ENCODE measurements at places on chromosomes 1 and 21.

DNA sequence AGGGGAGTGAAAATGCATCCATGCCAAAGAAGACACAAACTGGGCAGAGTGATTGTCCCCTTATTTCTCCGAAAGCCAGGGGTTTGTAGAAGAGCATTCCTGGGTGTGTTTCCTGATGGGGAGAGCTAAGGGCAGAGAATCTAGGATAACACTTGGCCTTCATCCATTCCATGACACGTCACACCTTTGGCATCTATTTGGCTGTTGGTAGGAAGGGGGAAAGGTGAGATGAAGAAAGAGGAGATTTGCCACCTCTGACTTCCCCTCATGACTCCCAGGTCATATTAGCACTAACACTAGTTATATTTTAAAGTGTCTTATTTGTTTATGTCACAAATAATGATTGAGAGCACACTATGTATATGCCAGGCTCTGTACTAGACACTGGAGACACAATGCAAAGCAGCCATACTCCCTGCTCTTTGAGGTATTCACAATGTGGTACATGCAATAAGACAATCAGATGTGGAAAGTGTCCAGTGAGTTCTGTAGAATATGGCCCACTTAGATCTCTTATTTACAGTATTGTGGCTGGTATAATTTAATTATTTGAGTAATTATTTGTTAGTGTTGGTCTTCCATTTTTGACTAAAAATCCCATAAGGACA is 54.5 kb upstream of the GADD45A start:
- DNase-seq, result no peak

DNA sequence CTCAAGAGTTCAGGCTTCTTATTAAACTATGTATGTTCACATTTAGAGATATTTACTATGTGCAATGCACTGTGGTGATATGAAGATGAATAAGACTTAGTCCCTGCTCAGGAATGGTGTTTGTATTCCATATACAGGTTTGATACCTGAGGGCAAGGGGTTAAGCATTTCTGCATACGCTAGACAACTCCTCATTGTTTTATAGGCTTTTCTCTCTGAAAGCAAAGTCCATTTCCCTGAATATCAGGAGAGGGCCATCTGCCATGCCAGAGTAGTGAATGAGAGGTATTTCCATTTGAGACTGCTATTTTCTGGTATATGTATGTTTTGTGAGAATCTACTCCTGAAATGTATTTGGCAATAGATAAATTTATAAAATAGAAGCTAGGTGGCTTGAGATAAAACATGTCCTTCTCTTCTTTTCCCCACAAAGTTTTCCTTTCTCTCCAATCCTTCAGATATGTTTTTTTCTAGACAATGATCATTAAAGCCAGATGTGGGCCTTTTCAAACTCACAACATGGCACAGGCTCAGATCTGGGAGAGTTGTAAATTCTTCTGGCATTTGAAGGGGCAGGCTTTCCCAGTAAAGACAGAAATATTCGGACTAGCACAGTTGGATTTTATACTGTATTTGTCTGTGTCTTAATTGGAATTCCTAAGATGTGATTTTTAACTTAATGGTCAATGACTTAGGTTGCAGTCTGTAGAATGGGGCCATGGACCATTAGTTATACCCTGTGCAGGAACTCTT is 73.3 kb upstream of the WDR26 start:
- DNase-seq, result no peak

GRCh38 chr1:147241934-147242448 is 493 bp upstream of the CHD1L start:
- DNase-seq, result no peak

- DNase-seq, result no peak
Observed at GRCh38 chr1:202698276-202698675, 12.0 kb downstream of the SYT2 start.

DNA sequence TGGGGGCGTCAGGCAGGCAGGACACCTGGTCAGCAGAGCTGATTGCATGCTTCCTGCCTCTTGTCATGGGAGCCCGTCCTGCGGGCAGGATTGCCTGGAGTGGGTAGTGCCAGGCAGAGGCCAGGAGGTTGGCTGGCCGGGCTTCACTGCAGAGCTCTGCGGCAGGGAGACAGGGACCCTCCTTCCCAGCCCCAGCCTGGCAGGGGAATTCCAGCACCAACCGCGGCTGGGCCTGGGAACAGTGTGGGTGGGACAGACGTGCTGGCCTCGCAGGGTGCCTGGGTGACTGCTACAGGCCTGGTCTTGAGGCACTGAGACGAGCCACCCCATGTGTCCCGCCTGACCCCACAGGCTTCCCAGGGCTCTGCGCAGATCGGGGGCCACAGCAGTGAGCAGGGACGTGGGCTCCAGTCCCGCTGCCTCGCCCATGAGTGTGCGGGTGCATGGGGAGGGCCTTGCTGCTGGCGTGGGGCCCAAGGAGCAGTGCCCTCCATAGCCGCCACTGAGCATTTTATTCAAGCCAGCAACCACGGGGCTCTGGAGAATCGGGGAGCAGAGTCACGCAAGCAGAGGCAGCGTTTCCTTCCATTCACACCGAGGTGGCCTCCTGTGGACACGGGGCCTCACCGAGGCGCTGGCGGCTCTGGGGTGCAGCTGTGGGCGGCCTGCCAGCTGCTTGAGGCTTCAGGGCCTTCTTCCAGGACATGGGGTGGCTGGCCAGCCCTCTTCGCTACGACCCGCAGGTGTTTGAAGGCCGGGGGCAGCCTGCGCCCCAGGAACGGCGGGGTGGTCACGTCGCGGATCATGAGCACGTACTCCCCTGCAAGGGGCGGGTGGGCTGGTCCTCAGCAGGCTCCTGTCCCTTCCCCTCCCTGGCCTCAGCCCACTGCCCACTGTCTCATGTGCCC is 70.3 kb downstream of the MORN1 start:
- DNase-seq, result no peak

DNA sequence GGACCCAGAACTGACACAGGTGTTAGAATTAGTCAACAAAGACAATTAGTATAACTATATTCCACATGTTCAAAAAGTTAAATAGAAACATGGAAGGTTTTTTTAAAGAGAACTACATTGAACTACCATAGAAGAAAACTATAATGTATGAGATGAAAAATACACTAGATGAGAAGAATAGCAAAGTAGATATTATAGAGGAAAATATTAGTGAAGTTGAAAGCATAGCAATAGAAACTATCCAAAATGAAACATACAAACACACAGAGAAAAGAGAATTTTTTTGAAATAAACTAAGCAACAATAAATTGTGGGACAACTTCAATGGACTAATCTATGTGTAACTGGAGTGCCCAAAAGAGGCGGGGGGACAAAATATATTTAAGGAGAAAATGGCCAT is 8.0 kb upstream of the HEATR1 start:
- DNase-seq, result no peak

DNA sequence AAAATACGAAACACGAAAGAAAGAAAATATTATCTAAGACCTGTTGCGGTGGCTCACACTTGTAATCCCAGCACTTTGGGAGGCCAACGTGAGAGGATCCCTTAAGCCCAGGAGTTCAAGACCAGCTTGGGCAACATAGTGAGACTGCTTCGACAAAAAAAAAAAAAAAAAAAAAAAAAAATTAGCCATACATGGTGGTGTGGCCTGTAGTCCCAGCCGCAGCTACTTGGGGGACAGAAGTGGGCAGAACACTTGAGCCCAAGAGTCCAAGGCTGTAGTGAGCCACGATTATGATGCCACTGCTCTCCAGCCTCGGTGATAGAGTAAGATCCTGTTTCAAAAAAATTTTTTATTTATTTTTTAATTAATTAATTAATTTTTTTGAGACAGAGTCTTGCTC is 1.5 kb upstream of the RAB13 start:
- DNase-seq, result no peak

- DNase-seq, result no peak
Observed at GRCh38 chr1:22402356-22403053, 49.1 kb upstream of the ZBTB40 start.

GRCh38 chr1:85058311-85058710 is 10.0 kb upstream of the MCOLN3 start:
- no peak for DNase-seq

- no peak for DNase-seq
Observed at GRCh38 chr1:46480959-46481646, 8.5 kb upstream of the DMBX1 start.

Measured in activated gamma-delta T cell treated with Interleukin-2 at 50 U/mL for 16 hours (primary cell).